CD4-positive, alpha-beta memory T cell (primary cell): ENCODE measurements at places on chromosomes 4 and X. TPM values are rescaled to one million over a fixed set of nuclear protein-coding genes. Genes with fewer than 3 reads are reported as not detected.

- DNase-seq: no peak
These were observed 3.4 kb upstream of the CPLX1 start for GRCh38 chr4:829291-829690.

- DNase-seq: no peak
These were observed 807 bp downstream of the USP9X start for GRCh38 chrX:41085878-41086626.

- DNase-seq: no peak
These were observed 70.8 kb downstream of the SORCS2 start for GRCh38 chr4:7263166-7263565.

GRCh38 chrX:153909024-153909979 is 4.8 kb downstream of the AVPR2 start:
- DNase-seq: no peak

DNA sequence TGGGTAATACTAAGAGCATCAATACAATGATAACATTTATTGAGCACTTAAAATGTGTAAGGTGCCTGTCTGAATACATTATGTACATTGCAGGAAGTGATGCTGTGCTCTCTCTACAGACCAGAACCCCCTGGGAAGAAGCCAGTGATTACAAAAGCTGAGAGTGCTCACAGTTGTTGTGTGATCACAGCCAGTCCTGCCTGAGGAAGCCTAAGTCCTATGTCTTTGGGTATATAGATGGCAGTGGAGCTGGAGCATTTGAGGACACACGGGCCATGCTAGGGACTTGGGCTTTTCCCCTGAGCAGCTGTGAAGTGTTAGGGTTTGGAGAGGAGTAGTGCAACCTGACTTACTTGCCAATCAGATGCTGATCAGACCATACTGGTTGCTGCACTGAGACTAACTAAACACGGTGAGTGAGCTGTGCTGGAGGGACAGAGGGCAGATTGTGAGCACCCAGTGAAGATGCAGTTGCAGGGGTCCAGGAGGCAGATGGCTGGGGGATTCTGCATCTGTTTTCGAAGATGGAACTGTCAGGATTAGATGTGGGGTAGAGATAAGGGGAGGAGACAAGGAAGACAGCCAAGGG is 60.8 kb upstream of the TBC1D14 start:
- DNase-seq: no peak

DNA sequence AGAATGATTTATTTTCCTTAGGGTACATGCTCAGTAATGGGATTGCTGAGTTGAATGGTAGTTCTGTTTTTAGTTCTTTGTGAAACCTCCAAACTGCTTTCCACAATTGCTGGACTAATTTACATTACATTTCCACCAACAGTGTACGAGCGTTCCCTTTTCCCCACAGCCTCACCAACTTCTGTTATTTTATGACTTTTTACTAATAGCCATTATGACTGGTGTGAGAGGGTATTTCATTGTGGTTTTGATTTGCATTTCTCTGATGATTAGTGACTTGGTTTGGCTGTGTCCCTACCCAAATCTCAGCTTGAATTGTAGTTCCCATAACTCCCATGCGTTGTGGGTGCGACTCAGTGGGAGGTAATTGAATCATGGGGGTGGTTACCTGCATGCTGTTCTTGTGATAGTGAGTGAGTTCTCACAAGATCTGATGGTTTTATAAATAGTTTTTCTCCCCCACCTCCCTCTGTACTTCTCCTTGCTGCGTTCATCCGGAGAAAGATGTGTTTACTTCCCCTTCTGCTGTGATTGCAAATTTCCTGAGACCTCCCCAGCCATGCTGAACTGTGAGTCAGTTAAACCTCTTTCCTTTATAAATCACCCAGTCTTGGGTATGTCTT is 95.1 kb downstream of the GBA3 start:
- DNase-seq: no peak

- DNase-seq: no peak
These were observed 2.7 kb downstream of the PTPN13 start for GRCh38 chr4:86596807-86597206.

- DNase-seq: no peak
These were observed 474.0 kb upstream of the NDST3 start for GRCh38 chr4:117560329-117560728.

DNA sequence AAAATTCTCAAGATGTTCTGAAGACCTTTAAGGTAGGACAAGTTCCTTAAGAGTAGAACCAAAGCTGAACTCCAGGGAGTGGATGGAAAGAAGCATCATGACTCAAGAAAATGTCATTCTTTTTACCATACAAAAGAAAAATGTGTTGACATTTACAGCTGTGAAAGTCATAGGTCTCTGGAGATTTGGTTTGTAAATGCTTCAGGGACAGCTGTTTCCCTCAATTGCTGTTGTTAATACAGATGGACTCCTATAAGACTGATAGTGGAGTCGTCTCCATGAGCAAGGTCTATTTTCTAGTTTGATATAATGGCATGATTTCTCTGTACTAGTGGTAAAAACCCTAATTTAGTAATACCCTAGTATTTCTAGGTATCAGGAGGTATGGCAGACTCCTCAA is 101.7 kb downstream of the PHOX2B start:
- no peak for DNase-seq

GRCh38 chr4:37852376-37852775 is 25.9 kb downstream of the PGM2 start:
- DNase-seq: no peak

DNA sequence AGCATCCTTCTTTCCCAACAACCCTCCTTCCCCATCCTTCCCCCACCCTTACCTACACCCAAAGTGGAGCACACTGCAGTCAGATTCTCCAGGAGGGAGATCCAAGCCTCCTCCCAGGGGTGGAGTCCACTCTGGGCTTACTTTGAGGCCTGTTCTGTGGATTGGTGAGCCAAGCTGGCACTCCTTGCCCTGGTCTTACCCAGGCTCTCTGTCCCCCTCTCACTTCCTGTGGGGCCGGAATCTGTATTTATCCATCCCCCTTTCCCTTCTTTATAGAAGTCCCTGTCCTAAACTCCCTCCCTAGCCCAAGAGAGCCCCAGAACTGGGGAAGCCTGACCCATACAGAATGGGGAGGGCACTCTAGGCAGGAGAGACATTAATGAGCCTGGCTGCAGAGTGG is 3.2 kb upstream of the TSPYL2 start:
- no peak for DNase-seq

DNA sequence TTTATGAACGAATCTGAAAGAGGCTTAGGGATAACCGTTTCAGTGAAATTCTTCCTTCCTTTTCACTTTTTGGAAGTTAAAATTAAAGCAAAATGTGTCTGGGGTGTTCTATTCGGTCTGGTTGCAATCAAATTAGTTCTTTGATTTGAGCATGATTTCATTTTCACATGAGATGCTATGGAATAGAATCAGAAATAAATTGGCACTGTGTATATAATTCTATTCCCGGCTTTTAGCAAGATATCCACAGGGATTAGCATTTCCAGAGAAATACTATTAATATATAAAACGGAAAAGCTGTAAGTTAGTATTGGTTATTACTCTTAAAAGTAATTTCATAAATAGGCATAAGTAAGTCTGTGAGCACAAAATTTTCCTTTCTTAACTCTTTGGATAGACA is 1676.8 kb upstream of the PCDH7 start:
- DNase-seq: no peak

DNA sequence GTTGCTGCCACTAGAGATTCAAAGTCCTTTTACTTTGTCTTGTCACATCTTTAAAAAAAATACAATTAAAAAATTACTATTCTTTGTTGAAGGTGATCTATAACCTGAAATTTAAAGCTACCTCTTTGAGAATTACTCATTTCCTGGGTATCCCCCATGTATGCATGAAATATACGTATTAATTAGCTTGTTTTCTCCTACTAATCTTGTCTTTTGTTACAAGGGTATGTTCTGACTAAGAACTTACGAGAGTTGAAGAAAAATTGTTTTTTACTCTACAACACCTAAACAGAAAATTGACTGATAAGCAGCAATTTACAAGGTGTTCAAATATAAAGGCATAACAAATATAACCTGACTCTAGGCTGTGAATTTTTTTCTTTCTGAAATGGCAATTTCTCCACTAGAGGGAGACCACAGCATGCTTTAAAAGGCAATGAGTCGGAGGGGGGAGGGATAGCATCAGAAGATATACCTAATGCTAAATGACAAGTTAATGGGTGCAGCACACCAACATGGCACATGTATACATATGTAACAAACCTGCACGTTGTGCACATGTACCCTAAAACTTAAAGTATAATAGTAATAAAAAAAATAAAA is 249.6 kb downstream of the OPHN1 start:
- DNase-seq: no peak

DNA sequence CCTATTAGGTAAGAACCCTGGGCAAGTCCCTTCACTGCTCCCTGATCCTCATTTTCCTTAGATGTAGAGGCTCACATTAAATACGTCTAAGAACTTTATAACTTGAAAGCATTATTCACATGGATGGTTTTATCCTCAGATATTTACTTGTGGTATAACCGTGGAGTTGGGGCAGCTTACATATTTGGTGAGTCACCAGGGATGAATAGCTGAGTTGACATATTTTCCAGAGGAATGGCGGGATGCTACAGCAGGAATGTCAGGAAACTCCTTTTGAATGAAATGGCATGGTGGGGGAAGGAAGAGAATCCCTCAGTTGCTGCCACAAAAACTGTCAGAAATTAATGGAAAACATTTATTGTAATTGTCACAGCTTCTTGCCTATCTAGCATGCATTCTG is 165.3 kb upstream of the RPS6KA3 start:
- DNase-seq: no peak

GRCh38 chr4:84968925-84969324 is 2.4 kb upstream of the WDFY3 start:
- DNase-seq: no peak

DNA sequence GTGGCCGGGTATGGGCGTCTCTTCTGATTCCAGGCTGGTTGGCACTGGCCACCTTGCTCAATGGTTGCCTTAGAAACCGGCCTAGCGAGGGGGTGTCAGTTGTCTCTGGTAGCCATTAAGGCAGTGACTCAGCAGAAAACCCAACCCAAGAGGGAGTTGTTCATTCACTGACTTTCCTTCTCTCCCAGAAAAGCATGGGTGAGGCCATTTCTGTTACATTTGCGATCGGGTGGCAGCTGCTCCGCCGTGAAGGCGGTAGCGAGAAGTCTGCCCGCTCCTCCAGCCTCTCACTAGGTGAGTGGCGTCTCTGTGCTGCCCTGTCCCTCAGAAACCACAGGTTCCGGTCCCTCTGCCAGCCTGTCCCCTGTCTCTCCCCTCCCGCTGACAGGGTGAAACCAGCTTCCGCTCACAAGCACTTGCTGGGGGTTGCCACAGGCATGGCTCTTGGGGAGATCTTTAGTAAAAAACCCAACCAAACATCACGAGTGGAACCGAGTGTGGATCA is 17.4 kb downstream of the IRAK1 start:
- DNase-seq: peak; percentile 37

DNA sequence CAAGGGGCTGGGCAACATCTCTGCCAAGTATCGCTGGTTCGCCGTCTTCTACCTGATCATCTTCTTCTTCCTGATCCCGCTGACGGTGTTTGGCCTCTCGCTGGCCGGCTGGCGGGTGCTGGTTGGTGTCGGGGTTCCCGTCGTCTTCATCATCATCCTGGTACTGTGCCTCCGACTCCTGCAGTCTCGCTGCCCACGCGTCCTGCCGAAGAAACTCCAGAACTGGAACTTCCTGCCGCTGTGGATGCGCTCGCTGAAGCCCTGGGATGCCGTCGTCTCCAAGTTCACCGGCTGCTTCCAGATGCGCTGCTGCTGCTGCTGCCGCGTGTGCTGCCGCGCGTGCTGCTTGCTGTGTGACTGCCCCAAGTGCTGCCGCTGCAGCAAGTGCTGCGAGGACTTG is 20.6 kb downstream of the SLC34A2 start:
- no peak for DNase-seq

- DNase-seq: peak; percentile 27
These were observed 252.3 kb upstream of the RASGEF1B start for GRCh38 chr4:81723927-81724587.

DNA sequence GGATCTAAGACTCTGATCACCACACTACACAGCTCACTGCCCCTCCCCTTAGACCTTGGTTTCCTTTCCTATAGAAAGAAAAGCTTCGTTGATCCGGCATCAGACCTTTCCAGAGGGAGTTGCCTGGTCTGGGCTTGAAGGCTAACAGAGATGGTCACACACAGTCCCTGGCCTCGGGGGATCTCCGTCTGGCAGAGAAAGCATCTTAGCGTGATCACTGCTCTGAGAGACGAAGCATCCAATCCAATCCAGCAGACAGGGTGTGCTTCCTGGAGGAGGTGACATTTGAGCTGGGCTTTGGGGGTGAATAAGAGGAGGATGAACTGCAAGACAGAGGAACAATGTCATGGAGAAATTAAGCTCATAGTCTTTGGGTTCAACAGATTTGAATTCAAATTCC is 49.5 kb downstream of the HTRA3 start:
- no peak for DNase-seq

- no peak for DNase-seq
These were observed 3.4 kb upstream of the PNMA5 start for GRCh38 chrX:152997337-152997736.

DNA sequence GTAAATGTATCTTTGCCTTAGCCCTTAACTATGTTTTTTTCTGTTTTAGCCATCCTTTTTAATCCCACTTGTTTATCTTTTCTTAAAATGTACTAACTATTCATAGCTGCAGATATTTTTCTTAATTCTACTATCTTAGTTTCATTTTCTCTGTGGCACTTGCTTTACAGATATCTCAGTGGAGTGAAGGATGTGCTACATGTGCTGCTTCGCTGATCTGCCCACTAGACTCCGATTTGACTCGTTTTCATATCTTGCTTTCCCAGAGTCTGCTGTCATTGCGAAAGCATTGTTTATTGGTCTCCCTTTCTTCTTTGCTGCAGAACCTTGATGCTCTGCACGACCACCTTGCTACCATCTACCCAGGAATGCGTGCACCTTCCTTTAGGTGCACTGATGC is 30.6 kb downstream of the GUCY1B1 start:
- DNase-seq: no peak

DNA sequence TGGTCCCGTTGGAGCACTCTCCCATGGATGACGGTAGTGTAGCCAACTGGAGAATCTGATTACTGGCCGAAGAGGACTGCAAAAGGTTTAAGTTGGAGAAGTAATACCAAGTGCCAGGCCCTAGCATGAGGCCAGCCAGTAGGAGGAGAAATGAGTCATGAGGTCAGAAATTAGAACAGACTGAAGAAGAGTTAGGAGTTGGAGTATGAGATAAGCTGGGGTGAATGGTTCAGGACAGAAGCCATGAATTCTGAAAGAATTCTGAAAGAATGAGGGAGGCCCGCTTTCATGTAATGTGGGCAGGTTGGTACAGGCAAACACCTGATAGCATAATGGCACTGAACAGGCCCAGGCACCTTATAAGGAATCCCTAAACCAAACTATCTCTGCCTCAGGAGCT is 18.4 kb upstream of the STK26 start:
- DNase-seq: no peak

Gene SCML2
- total RNA-seq: 1.7 TPM

Gene SHROOM4
- not detected for total RNA-seq

Gene CD40LG
- 75.0 TPM for total RNA-seq

Gene PASD1
- total RNA-seq: not detected

Gene HGFAC
- total RNA-seq: 0.17 TPM

Gene MAGEA11
- not detected for total RNA-seq

Gene CYBB
- total RNA-seq: 6.3 TPM

Gene SYNPO2
- 1.3 TPM for total RNA-seq

Gene MAP3K15
- total RNA-seq: not detected

Gene LPAR4
- total RNA-seq: not detected

Gene PPP1R2C
- total RNA-seq: not detected

Gene GIMD1
- not detected for total RNA-seq
